ENCODE measurements at places on chromosomes 1 and 21.
A peak's percentile ranks its signal among the peaks of the same experiment; 100 is the strongest.

DNA sequence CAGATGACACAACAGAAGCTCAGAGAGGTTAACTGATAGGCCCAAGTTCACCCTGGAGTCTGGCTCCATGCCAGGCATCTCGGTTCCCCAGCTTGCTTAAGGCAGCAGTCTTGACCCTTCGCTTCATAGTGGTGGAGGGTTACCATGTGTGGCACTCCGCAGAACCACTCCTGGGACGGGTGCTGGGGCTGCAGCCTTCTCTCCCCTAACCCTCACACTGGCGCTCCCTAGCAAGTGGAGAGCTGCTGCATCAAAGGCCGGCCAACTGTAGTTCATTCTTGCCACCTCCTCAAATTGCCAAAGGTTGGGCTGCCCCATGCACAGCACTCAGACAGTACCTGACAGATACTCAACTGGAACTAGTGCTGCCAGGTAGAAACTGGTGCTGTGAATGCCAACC lies 70.2 kb upstream of the KCND3 start:
- DNase-seq: no peak

DNA sequence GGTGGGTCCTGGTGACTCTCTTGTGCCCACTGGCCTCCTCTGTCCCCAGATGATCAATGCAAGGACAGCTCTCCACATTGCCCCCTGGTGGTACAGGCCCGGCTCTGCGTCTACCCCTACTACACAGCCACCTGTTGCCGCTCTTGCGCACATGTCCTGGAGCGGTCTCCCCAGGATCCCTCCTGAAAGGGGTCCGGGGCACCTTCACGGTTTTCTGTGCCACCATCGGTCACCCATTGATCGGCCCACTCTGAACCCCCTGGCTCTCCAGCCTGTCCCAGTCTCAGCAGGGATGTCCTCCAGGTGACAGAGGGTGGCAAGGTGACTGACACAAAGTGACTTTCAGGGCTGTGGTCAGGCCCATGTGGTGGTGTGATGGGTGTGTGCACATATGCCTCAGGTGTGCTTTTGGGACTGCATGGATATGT lies 10.8 kb downstream of the ADAMTSL4 start:
- DNase-seq: peak; percentile 79

DNA sequence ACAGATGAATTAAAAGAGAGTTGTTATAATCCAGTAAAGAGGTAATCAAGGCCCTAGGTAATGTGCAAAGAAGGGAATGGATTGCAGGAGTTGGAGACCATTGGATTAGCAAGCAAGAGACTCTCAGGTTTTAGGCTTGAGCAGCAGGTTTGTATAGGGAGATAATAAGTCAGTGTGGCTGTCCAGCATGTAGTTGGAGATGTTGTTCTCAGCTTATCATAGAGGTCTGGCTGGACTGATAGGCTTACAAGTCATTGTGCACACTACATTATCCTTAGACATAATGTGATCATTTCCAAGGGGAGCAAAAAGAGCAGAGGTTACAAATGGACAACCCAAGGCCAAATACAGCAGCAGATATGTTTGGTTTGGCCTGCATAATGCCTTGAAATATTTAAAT lies 45.9 kb upstream of the SAMD13 start:
- DNase-seq: no peak

- DNase-seq: no peak
Observed at GRCh38 chr1:8398086-8398485, 80.2 kb downstream of the SLC45A1 start.

GRCh38 chr1:203929741-203930309 lies 68.4 kb downstream of the SNRPE start:
- no peak for DNase-seq

DNA sequence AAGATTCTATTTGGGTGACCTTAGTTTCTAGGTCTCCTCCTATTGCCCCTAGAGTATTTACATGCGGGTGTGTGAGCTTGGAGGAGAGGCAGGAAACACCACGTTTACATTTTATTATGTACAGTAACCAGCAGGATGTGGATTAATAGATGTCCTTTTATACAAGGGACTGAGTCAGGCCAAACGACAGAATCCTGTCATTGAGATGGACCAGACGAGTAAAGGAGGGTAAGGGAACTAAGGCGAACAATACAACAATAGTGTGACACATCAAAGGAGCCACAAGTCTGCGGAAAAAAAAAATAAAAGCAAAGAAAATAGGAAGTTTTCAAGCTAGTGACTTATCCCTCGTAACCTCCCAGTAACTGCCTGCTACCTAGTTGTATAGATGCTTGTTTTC lies 151.1 kb downstream of the GABPA start:
- no peak for DNase-seq

DNA sequence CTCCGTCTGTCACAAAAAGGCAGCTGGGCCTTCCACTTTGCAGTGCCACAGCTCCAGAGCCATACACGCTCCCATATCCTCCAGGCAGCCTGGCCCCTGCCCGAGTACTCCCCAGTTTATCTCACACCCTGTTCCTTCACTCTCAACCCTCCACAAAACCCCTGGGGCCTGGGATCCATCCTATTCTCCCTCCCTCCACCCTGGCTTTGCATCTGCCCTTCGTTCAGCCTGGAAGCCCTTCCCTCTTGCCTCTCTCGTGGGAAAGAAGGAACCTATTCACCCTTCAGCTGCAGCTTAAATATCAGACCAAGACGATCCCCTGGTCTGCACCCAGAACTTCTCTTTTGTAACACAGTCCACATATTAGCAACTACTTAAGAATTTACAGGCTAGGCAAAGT lies 56.7 kb downstream of the CAMK2N1 start:
- DNase-seq: no peak

DNA sequence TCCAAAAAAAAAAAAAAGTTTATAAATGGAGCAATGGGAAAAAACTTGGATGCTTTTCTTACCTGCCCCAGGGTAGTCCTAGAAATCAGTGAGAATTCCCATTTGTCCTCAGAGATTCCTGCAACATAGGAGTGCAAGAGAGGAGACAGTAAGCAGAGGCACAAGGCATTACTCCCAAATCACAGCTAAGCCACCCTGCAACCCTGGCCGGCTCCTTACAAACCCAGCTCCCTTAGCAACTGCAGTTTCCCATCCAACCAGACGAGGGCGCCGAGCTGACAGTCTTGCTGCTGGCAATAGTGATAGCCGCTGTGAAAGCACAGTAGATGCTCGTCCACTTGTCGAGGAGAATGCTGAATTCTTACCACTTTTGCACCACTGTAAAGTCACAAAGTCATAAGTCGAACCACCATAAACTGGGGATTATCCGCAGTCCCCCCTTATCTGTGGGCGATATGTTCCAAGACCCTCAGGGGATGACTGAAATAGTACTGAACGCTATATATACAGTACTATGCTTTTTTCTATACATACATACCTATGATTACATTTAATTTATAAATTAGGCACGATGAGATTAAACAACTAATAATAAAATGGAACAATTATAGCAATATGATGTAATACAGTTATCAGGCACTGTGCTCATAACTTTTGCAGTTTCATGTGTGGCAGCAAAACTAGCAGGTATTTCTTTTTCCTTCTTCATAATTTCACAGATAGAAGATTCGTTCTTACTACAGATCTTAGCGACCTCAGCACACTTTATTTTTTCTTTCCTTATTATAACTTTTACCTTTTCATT lies 6.0 kb upstream of the PITHD1 start:
- DNase-seq: peak; percentile 89

DNA sequence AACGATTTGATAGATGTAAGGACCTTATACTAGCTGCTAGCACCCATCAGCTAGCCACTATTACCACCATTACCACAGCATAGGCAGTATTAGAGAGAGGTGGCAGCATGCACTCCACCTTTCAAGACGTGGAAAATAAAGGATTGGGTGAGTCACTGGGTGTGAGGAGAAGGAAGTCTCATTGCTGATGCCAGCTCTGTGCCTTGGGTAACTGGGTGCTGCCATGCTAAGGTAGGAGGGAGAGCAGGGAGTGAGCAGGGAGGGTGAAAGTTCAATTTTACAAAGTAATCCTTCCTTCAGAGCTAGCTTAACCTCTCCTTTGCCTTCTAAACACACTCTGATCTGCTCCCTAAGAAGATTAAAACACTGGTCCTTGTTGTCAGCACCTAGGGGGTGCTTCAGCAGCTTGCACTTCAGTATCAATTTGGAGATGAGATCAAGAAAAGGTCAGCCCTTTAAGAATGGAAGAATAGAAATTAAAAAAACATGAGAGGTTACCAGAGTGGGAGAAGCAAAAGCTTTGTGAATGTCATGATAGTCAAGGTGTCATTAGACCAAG lies 1.8 kb upstream of the LIN9 start:
- no peak for DNase-seq

GRCh38 chr21:37207441-37208009 lies 59.6 kb downstream of the VPS26C start:
- no peak for DNase-seq

DNA sequence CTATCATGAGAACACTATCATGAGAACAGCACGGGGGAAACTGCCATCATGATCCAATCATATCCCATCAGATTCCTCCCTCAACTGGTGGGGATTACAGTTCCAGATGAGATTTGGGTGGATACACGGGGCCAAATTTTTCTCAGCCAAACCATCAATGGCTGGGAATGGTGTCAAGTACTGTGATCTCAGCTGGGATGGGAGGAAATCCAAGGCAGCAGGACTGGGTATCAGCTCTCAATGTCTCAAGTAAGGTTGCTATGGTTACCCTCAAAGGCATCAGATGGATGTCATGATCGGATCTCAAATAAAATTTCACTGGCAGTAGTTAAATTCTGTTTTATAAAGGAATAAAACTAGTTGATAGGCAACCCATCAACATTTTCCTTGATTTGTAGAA lies 399.0 kb downstream of the KCNT2 start:
- no peak for DNase-seq

- DNase-seq: no peak
Observed at GRCh38 chr1:23442751-23443150, 18.2 kb upstream of the TCEA3 start.

DNA sequence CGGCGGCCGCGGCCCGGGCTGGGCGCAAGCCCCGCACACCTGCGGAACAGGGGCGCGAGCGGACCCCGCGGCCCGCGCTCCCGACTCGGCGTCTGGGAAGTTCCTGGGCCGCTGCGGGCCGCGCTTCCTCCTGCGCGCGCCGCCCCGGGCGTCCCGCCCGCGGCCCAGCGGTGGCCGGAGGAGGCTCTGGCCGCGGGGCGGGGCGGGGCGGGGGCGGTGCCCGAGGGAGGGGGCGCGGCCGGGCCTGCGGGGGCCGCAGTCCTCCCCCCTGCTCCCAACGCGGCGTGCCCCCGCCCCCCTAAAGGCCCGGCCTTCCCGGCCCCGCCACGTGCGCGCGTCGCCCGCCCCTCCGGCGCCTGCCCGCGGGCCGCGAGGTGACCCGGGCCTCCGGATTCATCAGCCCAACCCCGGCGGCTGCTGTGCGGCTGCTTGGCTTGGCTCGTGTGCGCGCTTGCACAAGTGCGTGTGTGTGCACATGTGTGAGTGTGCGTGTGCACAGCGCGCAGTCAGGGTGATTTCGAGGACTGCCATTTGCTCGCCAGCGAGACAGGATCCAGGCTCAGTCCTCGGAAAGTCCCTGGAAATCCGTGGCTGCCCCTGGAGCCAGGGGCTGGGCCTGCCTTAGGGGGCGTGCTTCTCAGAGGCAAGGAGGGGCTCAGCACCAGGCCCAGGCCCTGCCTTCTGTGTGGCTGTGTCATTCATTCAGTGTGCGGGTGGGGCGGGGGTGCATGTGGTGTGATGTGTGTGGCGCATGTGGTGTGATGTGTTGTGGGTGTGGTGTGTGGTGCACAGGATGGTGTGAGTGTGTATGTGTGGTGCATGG lies at the start of gene C2CD2:
TSS of gene C2CD2 (minus strand) at position 188 of the 823 bp plus-strand sequence. CDS start 370 bp downstream, outside the sequence.
- no peak for DNase-seq

GRCh38 chr1:231107600-231108326 lies 54.1 kb upstream of the TRIM67 start:
- no peak for DNase-seq

DNA sequence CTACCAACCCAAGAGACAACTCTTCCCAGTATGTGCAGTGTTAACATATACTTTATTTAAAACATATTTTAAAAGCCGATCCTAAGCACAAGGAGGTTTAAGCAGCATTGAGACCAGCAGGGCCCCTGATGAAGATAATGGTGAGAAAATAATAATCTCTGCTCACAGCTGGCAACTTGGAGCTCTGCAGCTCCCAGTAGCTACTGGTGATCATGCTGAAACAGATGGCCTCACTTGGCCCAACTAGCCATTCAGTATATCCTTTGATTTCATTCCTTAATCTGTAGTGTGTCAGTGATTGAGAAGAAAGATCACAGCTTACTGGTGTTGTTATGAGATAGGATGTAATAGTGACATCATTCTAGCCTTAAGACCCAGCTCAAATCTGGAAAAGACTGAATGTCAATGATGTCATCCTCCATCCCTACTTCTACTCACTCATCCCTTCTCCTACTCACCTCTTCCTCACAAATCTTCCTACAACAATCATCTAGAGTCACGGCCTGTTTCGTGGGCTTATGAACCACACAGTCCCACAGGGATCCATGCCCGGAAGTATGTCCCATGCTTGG lies 817.9 kb downstream of the PLA2G4A start:
- DNase-seq: no peak

DNA sequence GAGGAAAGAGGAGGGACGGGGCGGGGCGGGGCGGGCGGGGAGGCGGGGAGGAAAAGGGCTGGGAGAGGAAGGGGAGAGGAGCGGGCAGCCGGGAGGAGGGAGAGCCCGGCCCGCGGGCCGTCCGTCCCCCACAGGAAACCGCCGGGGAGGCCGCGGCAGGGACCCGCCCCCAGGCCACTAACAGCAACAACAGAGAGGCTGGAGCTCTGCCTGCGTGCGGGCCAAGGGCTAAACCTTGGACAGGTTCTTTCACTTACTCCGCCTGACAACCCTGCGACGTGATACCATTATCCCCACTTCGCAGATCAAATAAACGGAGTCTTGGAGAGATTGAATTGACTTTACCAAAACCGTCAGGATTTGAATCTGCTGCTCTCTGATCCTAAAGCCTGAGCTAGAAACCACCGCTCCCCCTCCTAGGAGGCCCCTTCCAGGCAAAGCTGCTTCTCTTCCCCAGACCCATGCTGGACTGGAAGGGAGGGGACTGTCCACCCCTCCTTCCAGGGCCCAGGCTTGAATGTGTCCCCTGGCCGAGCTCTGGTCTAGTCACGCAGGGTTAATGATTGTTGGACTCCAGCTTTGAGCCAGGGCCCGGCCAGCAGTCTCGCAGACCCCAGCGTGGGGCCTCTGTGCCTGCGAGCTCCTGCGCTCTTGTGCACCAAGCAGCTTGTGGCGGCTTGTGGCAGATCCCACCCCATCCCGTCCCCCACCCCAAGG lies at the start of gene EVA1B:
TSS of gene EVA1B (minus strand) at position 10 of the 717 bp plus-strand sequence. CDS start 608 bp downstream, outside the sequence.
- DNase-seq: no peak

DNA sequence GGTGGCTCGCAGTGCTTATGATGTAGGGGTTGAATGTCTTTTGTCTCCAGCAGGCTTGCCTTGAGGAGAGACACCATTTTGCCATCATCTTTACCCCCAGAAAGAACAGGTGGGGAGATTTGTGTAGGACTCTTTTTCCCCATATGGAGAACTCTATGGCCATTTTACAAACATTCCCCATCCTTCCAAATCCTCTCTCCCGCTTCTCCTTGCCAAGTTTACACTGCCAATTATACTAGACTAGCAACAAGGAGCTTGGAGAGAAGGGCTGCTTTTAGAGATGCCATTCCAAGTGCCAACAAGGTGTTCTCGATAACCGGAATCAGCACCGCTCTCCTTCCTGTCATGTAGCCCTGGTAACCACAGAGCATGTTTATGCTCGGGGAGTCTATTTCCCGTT lies 233.1 kb downstream of the CAMTA1 start:
- DNase-seq: no peak

- DNase-seq: no peak
Observed at GRCh38 chr1:145955436-145955835, 2.4 kb downstream of the LIX1L start.

GRCh38 chr1:153081736-153082135 lies 10.3 kb upstream of the SPRR2B start:
- no peak for DNase-seq

Measured in memory B cell (primary cell).